Aorta (tissue), 5 donors: ENCODE measurements at places on chromosomes 12 and 14.

DNA sequence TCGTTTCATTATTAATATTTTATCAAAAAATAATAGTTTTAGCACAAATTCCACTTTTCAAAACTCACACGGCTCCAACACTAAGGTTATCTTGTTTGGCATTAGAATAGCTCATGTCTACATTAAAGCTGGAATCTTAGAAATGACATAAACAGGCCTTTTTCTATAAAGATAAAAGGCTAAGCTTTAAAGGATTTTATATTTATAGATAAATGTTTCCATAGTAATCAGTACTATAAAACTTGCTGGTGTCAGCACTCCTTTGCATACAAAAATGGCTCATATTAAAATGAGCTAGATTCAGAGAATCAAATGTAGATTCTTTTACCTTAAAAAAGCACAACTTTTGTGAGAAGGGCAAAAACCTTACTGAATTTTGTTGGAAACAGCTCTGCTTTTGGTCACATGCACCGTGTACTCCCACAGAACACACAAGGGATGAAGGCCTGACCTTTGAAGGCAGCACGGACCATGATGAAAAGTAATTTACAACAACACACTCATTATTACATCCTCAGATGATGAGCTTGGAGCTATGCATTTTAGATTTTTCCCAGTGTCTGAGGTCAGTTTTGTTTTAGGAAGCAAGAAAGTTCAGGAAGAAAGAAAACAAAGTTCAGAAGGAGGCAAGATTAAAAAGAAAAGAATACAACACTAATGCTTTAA is 202.8 kb downstream of the BCAT1 start:
- DNase-seq = no peak

- DNase-seq = no peak
These were observed 289.0 kb downstream of the KSR2 start for GRCh38 chr12:117679776-117680175.

DNA sequence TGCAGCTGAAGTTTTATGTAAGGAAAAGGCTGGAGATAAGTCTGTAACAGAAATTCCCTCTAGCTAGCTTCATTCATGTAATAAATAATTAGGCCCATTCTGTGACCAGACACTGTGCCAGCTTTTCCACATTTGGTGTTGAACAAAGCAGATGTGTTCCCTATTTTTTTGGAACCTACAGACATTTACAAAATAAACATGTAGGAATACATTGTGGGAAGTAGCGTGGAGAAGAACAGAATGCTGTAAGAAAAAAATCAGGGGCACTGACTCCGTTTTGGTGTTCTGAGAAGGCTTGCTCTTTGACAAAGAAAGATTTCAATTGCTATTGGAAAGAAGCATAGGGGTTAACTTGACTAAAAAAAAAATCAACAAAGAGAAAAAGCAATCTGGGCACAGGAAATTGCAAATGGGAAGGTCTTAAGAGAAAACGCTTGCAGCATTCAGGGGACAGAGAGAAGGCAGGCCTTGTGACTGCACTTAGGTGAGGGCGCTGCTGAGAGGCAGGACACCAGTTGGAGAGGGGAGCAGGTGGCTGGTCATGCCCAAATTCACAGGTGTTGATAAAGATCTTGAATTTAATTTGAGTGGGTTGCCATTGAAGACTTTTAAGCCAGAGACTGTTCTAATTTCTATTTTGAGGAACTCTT is 4.0 kb downstream of the FAR2 start:
- no peak for DNase-seq

DNA sequence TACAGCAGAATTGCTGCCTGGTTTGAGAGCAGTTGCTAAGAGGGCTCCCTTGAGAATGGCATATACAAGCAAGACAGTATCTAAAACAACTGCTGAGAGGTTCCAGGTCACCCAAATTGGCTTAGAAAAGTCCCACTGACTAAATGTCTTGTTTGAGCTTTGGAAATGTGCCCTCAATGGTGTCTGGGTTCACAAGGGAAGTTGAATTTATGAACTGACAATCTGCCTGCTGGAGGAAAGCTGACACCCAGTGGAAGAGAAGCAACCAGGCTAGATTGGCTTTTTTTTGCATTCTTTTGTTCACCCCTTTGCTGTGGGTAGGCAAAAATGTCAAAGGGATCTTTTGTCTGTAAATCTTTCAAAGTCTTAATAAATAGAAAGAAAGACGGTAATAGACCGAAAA is 44.6 kb upstream of the NPFF start:
- no peak for DNase-seq

DNA sequence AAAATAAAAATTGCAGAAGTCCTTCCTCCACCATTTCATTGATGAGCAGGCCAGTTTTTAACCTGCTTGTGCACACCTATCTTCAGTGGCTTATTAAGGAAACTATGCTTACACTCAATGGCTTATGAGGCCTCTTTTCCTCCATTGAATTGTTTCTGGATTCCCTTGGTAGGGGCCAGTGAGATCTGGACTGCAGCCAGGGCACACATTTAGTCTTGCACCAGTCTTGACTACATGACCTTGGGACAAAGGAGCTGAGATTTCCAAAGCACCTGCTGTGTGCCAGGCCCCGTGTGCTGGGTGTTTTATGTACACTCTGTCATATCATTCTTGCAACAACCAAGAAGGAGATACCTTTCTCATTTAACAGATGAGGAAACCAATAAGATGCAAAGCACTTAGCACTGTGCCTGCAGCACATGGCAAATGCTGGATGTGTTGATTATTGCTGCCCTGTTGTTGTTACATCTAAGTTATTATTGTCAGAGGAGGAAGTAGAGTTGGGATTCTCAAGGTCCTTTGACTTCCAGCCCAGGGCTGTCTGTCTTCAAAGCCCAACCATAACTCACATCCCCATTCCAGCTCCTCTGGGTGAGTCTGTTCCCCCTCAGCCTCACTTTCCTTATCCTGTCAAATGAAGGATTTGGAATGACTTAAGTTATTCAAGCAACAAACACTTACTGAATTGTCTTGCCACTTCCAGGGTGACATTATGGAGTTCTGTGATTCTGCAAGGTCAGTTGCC is 31.6 kb upstream of the RIN3 start:
- no peak for DNase-seq

- peak; percentile 78 for DNase-seq
These were observed at the start of gene LIN7A for GRCh38 chr12:80937391-80938238. TSS of gene LIN7A (minus strand) at chr12:80937934. CDS start at chr12:80937722, 212 bp downstream.

DNA sequence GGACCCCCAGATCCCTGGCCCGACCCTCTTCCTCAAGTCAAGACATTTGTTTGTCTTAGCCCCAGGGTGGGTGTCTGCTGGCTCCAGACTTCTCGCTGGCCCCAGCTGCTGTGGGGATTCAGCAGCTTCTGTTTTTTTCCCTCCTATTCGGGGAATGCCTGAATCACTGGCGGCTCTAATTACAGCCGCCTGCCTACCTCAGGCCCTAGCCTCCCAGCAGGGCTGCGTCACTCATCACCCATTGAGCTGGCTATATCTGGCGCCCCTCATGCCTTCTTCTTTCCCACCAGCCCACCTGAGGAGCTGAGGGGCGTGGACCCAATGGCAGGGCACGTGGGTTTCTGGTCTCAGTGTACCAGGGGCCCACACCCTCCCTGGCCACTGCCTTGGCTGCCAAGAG is 10.1 kb downstream of the KRT80 start:
- no peak for DNase-seq
